ENCODE measurements at places on chromosomes 2 and 18.

DNA sequence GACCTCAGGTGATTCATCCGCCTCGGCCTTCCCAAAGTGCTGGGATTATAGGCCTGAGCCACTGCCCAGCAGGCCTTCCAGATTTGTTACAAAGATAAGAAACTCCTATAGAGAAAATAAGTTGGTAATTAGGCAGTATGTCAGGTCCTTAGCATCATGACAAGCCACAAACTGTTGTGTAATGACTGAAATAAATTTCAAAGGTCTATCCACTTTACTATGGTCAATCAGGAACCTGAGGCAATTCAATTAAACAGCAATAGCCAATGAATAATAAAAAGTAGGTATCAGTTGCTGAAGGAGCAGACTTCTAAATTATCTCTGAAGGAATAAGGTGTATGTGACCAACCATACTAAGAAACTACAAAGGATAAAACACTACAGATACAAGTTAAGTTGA is 62.4 kb upstream of the ATIC start:
- DNase-seq = no peak

DNA sequence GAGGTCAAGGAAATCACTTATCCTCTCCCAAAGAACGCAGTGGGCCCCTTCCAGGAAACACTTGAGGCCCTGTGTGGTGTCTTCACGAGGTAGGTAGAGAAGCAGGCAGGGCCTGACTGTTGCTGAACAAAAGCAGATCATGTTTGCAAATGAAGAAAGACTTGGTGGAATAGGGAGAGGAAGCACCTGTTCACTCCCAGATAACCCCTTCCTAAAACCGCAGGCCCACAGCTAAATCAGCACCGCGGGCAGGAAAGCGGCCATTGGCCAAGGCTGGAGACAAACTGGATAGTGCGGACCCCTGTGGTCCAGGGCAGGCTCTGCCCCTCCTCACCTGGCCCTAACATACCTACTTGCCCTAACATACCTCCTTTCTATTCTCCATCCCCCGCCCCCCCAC is 64.9 kb upstream of the KLHL29 start:
- no peak for DNase-seq

DNA sequence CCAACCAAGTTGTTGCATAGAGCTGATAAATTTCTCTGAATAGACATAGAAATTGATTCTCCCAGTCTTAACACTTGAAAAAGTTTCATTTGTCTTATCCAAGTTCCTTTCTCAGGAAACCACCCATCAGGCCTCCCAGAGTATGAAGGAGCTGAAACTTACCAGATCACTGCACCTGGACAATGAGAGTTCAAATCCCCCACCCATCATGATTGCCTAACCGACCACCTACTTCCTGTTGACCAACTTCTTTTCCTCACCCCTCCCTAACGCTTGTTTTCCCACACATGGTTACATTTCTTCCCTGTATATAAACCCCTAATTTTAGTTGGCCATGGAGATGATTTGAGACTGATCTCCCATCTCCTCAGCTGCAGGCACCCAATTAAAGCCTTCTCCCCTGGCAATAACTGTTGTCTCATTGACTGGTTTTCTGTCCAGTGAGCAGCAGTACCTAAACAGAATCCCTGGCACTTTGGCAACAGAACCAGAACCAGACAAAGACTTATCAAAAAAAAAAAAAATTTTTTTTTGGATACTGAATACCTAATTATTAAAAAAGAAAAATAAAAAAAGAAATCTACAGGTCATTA is 103.0 kb downstream of the SPIRE1 start:
- no peak for DNase-seq

- DNase-seq = no peak
Measured at GRCh38 chr2:239720361-239721360, 304.5 kb downstream of the NDUFA10 start.

- DNase-seq = no peak
Measured at GRCh38 chr2:152549423-152549822, 167.8 kb downstream of the PRPF40A start.

- DNase-seq = peak; percentile 16
Measured at GRCh38 chr2:205902041-205902899, 183.7 kb downstream of the INO80D start.
